NB4 (cell line): ENCODE measurements at places on chromosomes 6 and 20.

DNA sequence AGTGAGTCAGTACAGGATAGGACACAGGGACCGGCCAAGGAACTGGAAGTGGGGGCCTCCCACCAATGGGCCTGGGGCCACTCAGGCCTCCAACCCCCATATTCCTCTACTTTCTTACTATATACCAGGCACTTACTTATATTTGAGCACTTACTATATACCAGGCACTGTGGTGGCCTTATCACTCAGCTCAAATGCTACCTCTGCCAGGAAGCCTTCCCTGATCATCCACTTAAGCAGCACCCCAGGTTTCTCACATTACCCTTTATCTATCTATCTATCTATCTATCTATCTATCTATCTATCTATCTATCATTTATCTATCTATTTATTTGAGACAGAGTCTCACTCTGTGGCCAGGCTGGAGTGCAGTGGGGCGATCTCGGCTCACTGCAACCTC, 12.3 kb upstream of the UBE2V1 start:
- DNase-seq = no peak

GRCh38 chr6:150323205-150323604, 45.6 kb upstream of the IYD start:
- peak; percentile 10 for DNase-seq

DNA sequence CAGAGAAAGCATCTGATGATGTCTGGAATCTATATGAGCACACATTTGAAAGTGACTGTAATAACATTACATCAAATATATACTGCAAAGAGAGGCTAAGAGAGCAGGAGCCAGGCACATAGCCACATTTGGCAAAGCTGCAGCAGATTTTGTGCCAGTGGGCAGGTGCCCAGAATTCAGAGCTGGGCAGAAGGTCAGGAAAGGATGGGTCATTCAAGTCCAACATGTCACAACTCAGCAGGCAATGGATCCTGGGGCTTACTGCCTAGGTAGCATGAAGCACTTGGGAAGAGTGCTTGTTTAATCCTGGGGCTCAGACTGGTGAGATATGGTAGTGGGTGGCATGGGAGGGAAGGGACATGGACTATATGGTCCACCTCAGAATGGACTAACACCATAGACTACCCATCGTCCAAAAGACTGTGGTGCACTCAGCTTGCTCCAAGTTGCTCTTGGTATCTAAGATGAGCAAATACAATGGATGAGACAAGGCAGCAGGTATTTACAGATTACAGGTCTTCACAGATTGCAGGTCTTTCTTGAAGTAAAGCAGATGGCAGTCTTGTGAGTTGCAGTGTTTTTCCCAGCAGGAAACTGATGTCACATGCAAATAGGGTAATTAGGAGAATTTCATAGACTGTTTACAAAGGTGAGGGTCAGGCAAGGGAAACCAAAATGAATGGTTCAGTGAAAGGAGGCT, 31.2 kb upstream of the SHLD1 start:
- DNase-seq = no peak

- DNase-seq = no peak
These were observed 333.6 kb downstream of the BTBD9 start for GRCh38 chr6:38305995-38306681.

GRCh38 chr20:5831539-5832237, 81.5 kb downstream of the SHLD1 start:
- DNase-seq = no peak

DNA sequence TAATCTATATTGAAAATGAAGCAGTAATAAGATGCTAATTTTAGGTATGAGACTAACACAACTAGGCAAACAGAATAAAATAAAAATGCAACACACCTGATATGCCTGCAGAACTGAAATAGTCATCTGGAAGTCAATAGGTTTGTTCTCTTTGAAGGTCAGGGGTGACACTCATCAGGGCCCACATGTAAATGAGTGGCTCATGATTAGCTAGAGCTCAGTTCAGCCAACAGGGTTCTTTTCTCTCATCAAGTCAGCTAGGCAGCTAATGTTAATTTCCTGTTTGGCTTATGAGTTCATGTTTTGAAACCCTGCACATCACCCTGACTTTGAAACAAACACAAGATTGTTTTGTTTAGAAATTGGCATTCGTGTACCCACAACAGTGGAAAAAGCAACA, 23.8 kb downstream of the SMLR1 start:
- DNase-seq = no peak
